ENCODE measurements at places on chromosomes 7 and 10. TPM values are rescaled to one million over a fixed set of nuclear protein-coding genes. Genes with fewer than 3 reads are reported as not detected.
A peak's percentile ranks its signal among the peaks of the same experiment; 100 is the strongest.

DNA sequence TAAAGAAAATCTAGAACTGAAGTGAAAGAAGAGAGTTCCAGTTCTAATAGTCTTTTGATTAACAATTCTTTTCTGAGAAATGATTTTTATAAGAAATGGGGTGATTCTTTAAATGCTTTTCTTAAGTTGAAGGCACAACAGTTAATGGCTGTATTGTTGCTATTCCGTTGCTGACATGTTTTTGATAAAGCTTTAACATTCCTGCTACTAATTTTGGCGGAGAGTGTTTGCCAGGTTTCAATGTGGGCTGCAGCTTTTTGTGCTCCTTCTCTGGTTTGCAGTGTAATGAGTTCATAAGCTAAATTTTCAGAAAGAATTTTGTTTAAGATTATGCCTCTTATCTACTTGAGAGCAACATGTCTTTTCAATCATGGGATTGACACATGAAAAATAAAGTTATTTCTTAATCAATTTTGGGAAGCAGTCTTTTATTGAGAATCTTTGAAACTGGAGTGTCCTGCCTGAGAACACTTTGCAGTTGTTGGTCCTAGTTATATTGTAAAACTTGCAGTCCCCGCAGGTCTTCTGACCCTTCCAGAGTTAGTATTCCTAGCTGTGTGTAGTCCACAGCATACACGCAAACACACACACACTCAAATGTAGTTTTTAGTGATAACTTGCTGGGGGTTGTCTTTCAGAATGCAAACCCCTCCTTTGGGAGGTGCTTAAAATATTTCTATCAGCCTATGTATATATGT, 56.7 kb downstream of the COL17A1 start:
- no peaks in the 10 kb centered on the region for H3K27me3 ChIP-seq
- H3K27ac ChIP-seq = no peak overlapping the region
- no peaks in the 10 kb centered on the region for H3K4me1 ChIP-seq
- no peak overlapping the region for H3K4me3 ChIP-seq
- peaks cover 54% of the 10 kb centered on the region for H3K36me3 ChIP-seq
- DNase-seq = no peak

GRCh38 chr10:34644224-34644623, 170.9 kb downstream of the PARD3 start:
- no peak overlapping the region for H3K4me3 ChIP-seq
- no peaks in the 10 kb centered on the region for H3K27me3 ChIP-seq
- no peak for DNase-seq
- H3K36me3 ChIP-seq = no peaks in the 10 kb centered on the region

GRCh38 chr10:59337201-59337652, 25.1 kb downstream of the FAM13C start:
- H3K27ac ChIP-seq = no peak overlapping the region
- H3K27me3 ChIP-seq = no peaks in the 10 kb centered on the region
- no peak for DNase-seq
- no peaks in the 10 kb centered on the region for H3K36me3 ChIP-seq
- no peak overlapping the region for H3K4me3 ChIP-seq
- H3K4me1 ChIP-seq = no peaks in the 10 kb centered on the region

- DNase-seq = no peak
- peaks cover 7% of the 10 kb centered on the region for H3K27me3 ChIP-seq
- no peak overlapping the region for H3K4me3 ChIP-seq
- H3K4me1 ChIP-seq = peaks cover 14% of the 10 kb centered on the region
- no peaks in the 10 kb centered on the region for H3K36me3 ChIP-seq
These were observed 10.4 kb downstream of the NEUROG3 start for GRCh38 chr10:69562731-69563254.

DNA sequence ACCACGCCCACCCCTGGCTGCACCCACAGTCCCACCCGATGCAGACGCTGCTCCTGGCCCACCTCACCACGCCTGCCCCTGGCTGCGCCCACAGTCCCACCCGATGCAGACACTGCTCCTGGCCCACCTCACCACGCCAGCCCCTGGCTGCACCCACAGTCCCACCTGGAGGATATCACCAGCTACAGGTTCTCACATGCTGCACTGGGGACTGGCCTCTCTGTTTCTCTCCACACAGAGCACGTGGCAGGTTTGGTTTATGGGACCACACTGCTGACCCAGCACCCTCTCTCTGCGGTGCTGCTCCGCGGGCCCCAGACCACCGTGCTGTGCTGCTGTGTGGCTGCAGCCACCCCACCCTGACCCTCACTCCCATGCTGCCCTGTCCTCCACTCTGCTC, 120.9 kb downstream of the VIPR2 start:
- DNase-seq = no peak
- H3K4me1 ChIP-seq = peaks cover 6% of the 10 kb centered on the region
- H3K27me3 ChIP-seq = peaks cover 65% of the 10 kb centered on the region

- no peak overlapping the region for H3K27ac ChIP-seq
- H3K4me1 ChIP-seq = no peaks in the 10 kb centered on the region
- no peak overlapping the region for H3K4me3 ChIP-seq
- DNase-seq = no peak
- H3K27me3 ChIP-seq = no peaks in the 10 kb centered on the region
These were observed 38.8 kb downstream of the NRBF2 start for GRCh38 chr10:63171926-63172325.

- no peak overlapping the region for H3K4me3 ChIP-seq
- H3K4me1 ChIP-seq = peaks cover 8% of the 10 kb centered on the region
- DNase-seq = no peak
- no peaks in the 10 kb centered on the region for H3K27me3 ChIP-seq
These were observed 95.6 kb upstream of the KIF5B start for GRCh38 chr10:32151871-32152270.

GRCh38 chr10:112790921-112791320, 159.1 kb upstream of the TCF7L2 start:
- no peak overlapping the region for H3K4me3 ChIP-seq
- DNase-seq = no peak
- no peaks in the 10 kb centered on the region for H3K4me1 ChIP-seq

DNA sequence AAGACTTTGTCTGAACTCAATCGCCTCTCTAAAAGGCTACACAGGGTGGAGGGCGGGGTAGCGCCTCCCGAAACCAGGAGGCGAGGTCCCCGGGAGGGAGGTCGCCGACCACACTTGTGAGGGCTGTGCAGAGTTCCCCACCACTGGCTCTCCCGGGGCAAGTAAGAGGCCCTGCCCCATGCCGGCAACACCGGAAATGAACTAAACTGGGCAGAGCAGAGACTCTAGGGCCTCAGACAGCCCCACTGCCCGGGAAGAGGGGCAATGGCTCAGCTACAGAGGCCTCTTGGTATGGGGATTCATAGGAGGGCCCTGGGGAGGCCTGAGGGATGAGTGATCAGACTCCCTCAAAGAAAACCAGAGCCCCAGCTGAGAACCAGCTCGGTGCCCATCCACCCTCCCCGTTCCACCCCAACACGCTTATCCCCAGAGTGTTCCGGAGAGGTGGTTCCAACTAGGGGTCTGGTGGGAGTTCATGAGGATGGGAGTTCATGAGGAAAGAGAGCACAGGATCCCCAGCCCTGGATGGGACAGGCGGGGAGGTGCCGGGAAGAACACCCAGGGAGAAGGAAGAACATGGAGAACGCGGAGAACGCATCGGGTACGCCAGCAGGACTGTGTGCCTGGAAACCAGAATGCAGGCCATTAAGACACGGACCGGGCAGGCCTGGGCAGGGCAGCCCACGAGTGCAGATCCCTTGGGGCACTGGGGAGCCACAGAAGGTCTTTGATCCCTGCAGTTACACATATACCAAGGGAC, 89.4 kb upstream of the MYL10 start:
- H3K27ac ChIP-seq = no peak overlapping the region
- H3K27me3 ChIP-seq = no peaks in the 10 kb centered on the region
- no peak overlapping the region for H3K4me3 ChIP-seq
- H3K4me1 ChIP-seq = no peaks in the 10 kb centered on the region
- no peak for DNase-seq

- H3K27ac ChIP-seq = no peak overlapping the region
- H3K27me3 ChIP-seq = peaks cover 12% of the 10 kb centered on the region
- no peaks in the 10 kb centered on the region for H3K4me1 ChIP-seq
- no peak for DNase-seq
- H3K4me3 ChIP-seq = no peak overlapping the region
- no peaks in the 10 kb centered on the region for H3K36me3 ChIP-seq
These were observed 168.3 kb downstream of the GRID1 start for GRCh38 chr10:86198271-86198670.

DNA sequence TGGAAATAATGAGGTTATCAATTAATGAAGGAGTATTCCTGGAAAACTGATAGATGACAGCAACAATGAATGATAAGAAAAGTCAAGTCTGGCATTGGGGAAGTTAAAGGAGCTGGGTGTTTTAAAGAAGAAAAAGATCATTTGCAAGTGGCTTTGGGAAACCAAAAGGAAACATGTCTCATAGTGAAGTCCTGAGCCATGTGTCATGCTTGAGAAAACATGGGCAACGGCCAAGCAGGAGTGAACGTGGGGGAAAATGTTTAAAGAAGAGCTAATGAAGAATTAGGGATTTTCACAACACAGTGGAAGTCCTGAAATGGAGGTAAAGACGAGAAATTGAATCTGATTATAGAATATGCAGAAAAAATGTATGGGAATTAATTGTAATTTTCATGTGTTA, 1383.2 kb upstream of the CELF2 start:
- H3K4me1 ChIP-seq = no peaks in the 10 kb centered on the region
- no peaks in the 10 kb centered on the region for H3K36me3 ChIP-seq
- H3K4me3 ChIP-seq = no peak overlapping the region
- no peak for DNase-seq
- H3K27ac ChIP-seq = no peak overlapping the region

- no peak for DNase-seq
- no peaks in the 10 kb centered on the region for H3K27me3 ChIP-seq
- H3K27ac ChIP-seq = peak overlapping the region; percentile 40
- peaks cover 7% of the 10 kb centered on the region for H3K36me3 ChIP-seq
- H3K4me1 ChIP-seq = peaks cover 33% of the 10 kb centered on the region
These were observed 231.2 kb downstream of the EXOC4 start for GRCh38 chr7:133484086-133484485.

- H3K4me1 ChIP-seq = peaks cover 32% of the 10 kb centered on the region
- no peak overlapping the region for H3K27ac ChIP-seq
- H3K4me3 ChIP-seq = no peak overlapping the region
- no peak for DNase-seq
- peaks cover 3% of the 10 kb centered on the region for H3K36me3 ChIP-seq
- H3K27me3 ChIP-seq = no peaks in the 10 kb centered on the region
These were observed 11.0 kb downstream of the TMEM140 start for GRCh38 chr7:135158874-135159273.

DNA sequence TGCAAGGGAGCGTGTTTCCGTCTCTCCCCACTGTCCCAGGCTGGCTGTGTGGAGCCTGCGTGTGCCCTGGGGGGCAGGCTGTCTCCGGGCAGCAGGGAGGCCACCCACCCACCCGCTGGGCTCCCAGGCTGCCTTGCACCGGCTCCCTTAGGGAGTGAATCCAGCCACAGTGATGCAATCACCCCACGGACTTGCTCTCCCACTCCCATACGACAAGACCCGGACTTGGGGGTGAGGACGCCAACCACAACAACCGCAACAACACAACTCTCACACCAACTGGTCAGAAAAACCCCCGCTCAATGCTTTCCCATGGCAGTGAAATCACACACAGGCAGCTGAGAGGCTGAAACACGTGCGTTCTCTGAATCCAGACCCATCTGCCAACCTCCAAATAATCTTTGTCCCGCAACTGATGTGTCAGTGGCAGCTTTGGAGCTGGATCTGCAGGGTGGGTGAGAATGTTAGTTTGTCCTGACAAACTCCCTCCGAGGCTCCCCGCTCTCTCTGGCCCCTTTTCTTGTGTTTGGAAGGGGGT, 62.7 kb upstream of the DDC start:
- no peaks in the 10 kb centered on the region for H3K27me3 ChIP-seq
- DNase-seq = no peak
- H3K4me1 ChIP-seq = peaks cover 3% of the 10 kb centered on the region
- no peaks in the 10 kb centered on the region for H3K36me3 ChIP-seq

NKX1-2 gene
- 0.12 TPM for total RNA-seq

CYP2C19 gene
- total RNA-seq = not detected

GALNT11 gene
- 21.3 TPM for total RNA-seq

BAMBI gene
- 0.16 TPM for total RNA-seq
